Substantia nigra (tissue), 51 donors: ENCODE measurements at places on chromosomes 1 and 21.

DNA sequence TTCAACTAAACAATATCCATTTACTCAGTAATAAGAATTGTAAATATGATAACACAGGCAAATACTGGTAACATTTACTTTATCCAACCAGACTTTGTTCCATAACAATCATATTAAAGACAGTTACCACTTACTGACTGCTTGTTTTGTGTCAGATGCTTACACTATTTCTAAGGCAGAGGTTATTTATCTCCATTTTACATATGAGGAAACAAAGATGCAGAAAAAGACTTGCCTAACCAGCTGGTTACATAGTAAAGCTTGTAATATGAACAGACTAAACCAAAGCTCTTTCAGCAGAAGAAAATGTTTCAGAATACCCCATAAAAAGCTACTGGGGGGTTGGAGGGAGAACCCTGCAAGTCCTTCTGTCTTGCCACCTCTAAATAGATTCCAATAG lies 180.1 kb downstream of the EIF4G3 start:
- no peak for DNase-seq

- DNase-seq, result no peak
Observed at GRCh38 chr1:57550092-57550491, 126.2 kb upstream of the DAB1 start.

DNA sequence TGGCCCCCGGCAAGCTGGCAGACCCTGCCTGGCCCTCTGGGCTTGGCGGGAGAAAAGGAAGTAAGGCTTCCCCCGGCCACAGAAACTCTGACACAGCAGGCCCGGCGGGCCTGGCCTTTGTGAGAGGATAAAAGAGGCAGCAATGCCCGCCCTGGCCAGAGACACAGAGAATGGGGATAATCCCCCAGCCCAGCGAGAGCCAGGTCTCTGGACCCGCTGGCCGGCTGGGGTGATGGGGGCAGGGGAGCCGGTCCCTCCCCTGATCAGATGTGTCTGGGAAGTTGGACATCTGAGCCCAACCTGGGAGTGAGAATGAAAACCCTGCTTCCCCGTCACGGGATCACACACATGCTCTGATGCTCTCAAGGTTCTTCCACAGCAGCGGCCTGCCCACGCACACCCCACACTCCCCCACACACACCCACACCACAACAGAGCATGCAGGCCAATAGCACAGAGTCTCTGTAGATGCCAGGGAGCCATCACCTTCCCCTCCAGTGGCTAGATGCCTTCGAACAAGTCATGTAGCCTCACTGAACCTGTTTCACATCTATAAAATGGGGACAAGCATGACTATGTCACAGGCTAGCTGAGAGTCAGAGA lies 4.2 kb downstream of the RSPO1 start:
- DNase-seq, result no peak

GRCh38 chr21:45255381-45256020 lies 32.2 kb downstream of the POFUT2 start:
- no peak for DNase-seq

DNA sequence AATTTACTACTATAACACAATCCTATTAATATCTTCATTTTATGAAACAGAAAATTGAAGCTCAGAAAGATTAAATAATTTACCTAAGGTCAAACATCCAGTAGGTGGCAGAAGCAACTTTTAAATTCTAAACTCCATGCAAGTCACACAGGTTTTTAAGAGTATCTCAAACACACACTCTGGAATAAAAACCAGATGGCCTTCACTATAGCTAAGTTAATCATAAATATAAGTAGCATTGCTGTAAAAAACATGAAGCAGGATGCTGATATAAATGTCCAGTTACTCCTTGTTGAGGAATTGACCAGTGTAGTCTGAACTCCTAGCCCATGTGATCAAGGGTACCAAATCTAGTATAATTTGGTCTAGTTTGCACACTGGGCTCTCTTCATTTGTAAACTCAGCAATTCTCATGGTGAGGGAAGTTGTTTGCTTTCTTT lies 9.4 kb upstream of the FMO3 start:
- DNase-seq, result no peak
